RPMI7951 (cell line): ENCODE measurements at places on chromosomes 3 and 15. TPM values are rescaled to one million over a fixed set of nuclear protein-coding genes. Genes with fewer than 3 reads are reported as not detected.

Gene ST3GAL6
- 8.6 and 10.5 TPM in 2 replicates for total RNA-seq

DNA sequence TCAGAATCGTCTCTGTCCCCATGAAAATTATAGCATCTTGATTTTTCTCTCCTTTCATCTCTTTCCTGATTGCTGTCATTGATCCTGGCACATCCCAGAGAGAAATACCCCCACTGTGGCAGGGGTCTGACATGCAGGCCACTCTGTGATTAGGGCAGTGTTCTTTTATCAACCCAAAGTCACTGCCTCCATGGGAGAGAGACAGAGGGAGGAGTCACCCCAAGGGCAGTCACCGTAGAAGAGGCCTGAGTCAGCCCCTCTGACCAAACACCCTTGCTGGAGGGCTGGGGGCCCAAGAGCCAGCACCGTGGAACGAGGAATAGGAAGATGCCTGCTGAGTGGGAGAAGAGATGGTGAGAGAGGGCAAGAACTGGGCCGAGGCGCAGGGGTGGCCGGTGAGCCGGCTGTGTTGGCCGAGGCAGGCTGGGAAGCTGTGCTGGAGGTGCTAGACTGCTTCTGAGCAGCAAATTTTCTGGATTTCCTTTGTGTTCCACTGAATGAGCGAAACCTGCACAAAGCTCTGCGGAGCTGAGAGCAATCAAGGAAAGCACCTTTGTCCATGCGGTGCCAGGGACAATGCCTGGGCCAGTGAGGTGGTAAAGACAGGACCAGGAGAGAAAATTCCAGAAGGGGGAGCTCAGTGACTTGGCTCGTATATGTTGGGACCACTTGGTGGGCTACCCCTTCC lies 103.8 kb downstream of the ADCY5 start:
- DNase-seq: no peak

Gene NCEH1
- total RNA-seq: 21.8 and 24.8 TPM in 2 replicates

- peak; percentile 96 for DNase-seq
These were observed 20.5 kb downstream of the BOC start for GRCh38 chr3:113231827-113232253.

DNA sequence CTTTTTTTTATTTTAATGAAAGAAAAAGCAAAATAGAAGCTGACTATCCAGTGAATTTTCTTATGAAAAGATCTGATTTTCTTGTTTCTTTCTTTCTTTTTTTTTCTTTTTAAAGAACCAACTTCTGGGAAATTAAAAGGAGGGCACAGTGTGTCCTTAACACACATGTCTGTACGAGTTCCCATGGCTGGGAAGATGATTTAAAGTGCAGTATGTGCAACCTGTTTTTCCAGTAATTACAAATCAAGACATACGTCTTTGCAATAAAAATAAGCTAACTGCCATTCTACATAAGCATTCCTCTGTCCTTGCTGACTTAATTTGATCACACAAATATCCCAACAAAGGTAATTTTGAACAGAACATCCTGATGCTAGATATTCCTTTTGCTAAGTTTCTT lies 416.1 kb downstream of the ROBO1 start:
- no peak for DNase-seq

- no peak for DNase-seq
These were observed 115.2 kb downstream of the TMEM108 start for GRCh38 chr3:133153382-133153781.

DNA sequence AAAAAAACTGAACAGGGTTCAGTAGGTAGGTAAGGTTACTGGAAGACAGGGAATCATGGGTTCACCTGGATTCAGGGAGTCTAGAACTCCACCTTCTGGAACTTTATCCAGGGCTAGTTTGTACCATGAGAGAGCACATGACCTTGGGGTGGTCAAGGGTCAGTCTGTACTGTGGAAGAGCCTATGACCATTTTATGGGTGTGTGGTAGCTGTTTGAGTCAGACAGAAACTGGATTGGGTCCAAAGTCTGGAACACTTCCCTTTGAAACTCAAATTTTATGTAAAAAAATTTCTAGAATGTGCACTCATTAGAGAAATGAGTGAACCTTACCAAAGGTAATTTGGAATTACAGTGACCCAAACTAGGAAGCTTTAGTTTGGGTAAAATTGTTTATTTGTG lies 486.0 kb upstream of the AGTR1 start:
- DNase-seq: peak; percentile 32

GRCh38 chr15:58015565-58015964 lies 49.9 kb downstream of the ALDH1A2 start:
- no peak for DNase-seq

Gene ZNF385D
- total RNA-seq: not detected in 2 replicates

- DNase-seq: no peak
These were observed 17.2 kb downstream of the RAD18 start for GRCh38 chr3:8945890-8946600.

DNA sequence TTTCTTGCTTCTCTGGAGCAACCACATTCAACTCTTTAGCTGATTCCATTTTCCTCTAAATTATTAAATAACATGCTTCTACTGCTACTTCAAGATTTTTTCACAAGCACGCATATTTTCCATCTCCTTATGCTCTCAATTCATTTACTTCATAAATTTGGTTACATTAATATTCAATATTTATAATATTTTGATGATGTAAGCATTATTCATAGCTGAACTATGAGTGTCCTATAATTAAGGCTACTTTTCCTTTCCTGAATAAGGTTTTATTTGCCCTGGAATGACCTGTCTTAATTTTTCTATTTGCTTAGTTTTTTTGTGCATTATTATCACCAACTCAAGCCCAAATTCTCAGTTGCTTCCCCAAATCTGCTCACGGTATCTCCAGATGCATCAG lies 109.4 kb upstream of the ADPGK start:
- DNase-seq: no peak

Gene KLHDC8B
- 28.1 and 28.7 TPM in 2 replicates for total RNA-seq

DNA sequence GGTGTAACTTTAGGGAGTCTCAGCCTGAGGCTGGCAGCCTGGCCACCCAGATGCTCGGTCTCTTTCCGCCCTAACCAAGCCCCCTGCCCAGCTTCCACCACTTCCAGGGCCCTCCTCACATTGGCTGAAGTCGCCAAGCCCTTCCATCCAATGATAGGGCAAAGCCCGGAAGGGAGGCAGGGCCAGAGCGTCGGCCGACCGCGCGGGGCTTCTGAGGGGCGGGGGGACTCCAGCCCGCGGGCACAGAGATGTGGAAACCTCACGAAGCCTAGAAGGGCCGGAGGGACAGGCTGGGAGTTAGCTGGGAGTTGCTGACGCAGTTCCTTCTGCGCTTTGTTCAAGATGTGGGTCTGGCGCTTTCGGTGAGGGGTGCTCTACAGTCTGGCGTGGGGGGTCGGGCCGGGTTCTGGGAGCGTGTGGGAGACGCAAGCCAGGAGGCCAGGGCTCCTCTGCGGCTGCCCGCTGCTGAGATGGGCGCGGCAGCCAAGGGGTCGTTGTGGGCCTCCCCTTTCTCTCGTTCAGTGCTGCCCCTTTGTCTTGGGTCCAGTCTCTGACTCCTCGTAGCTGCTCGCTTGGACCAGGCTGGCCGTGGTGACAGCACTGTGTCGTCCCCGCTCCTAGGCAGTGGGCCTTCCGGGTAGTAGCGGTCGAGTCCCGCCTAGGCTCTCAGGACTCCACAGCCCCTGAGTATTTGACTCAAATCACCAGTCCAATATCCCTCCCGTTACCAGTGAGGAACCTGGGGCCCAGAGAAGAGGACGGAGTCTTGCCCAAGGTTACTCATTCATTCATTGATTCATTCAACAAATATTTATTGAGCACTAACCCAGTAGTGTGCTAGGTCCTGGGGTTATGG lies at the start of gene ZNF660:
TSS of gene ZNF660 (plus strand) at position 319 of the 856 bp plus-strand sequence. CDS start 9,230 bp downstream, outside the sequence.
- peak; percentile 71 for DNase-seq

Gene ALDH1A2
- 0.78 TPM in 1 of 2 replicates, not detected in the other for total RNA-seq

DNA sequence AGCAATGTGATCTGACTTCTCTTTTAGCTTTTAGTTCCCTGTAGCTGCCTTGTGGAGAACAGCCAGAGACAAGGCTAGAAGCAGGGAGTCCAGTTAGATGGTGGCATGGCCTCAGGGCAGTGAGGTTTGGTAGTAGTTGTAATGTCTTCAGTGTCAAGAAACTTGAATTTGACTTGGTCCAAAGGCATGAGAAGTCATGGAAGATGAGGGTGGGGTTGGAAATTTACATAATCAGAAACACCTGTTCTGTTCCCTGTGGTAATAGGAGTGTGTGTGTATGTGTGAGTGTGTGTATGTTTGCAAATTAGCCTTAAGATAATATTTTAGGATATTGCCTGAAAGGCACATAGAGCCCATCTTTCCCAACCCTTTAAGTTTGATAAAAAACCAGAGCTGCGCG lies 55.2 kb upstream of the GCNT3 start:
- DNase-seq: peak; percentile 11

- DNase-seq: peak; percentile 87
These were observed 29.5 kb downstream of the CLEC3B start for GRCh38 chr3:45055411-45056143.

- no peak for DNase-seq
These were observed 131.1 kb upstream of the PPP2R3A start for GRCh38 chr3:135834465-135834864.

- peak; percentile 51 for DNase-seq
These were observed 28.3 kb upstream of the MASP1 start for GRCh38 chr3:187319699-187320302.

DNA sequence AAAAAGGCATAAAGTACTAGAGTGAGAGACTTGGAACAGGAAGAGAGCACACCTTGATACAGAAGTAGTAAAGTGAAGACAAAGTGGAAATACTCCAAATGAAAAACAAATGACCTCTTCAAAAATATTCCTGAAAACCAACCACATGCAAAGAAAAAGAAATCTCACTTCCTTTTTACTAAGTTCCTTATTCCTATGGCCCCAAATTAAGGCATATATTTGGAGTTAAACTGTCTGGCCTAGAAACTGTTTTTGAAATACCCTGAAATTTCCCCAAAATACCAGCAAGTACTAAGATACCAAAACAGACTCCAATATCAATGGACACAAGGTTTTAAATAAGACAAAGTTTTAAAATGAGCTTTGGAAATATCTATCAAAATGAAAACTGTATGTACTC lies 58.2 kb downstream of the ZNF148 start:
- no peak for DNase-seq

Gene SERINC4
- total RNA-seq: not detected in 2 replicates

DNA sequence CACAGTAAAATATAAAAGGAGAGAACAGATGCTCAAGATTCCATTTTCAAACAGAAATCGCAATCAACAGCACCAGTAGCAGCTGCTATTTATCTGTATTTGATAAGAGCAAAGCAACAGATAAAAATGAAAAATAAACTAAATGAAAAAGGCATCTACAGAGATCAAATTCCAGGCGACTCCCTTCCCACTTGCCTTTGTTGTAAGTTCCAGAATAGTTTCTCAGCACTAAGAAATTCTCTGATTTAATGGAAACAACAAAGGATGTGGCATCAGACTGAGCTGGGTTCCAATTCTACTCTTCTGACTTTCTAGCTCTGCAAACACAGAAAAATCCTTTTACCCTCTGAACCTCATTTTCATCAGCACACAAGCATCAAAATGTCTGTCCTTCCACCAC lies 110.8 kb upstream of the MME start:
- no peak for DNase-seq

- no peak for DNase-seq
These were observed 238.6 kb downstream of the MEX3B start for GRCh38 chr15:81807186-81807585.

GRCh38 chr3:176119826-176120225 lies 1077.5 kb downstream of the TBL1XR1 start:
- no peak for DNase-seq

DNA sequence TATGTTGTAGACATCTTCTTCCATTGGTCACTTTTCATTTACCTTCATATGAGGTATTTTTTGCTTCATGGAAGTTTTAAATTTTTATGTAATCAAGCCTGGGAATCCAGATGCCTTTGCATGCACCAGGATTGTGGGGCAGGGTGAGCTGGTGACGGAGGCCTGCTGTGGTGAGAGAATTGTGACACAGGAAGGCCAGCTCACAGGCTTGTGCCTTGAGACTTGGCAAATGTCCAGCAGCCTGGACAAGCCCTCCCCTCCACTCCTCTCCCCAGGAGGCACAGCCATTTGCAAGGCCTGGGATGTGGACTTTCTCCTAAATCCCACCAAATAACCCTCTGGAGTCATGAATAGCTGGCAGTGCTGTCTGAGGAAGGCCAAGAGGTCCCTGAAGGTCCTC lies 67.4 kb downstream of the RHCG start:
- no peak for DNase-seq

DNA sequence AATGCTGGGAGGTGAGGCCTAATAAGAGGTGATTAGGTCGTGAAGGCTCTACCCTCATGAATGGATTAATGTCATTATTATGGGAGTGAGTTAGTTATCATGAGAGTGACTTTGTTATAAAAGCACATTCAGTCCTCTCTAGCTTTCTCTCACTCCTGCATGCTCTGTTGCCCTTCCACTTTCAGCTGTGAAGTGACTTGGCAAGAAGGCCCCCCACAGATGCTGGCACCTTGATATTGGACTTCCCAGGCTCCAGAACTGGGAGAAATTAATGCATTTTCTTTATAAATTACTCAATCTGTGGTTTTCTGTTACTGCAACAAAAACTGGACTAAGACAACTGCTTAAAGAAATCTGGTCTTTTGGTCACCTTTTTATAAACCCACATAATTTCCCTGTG lies 144.3 kb downstream of the FBN1 start:
- no peak for DNase-seq

DNA sequence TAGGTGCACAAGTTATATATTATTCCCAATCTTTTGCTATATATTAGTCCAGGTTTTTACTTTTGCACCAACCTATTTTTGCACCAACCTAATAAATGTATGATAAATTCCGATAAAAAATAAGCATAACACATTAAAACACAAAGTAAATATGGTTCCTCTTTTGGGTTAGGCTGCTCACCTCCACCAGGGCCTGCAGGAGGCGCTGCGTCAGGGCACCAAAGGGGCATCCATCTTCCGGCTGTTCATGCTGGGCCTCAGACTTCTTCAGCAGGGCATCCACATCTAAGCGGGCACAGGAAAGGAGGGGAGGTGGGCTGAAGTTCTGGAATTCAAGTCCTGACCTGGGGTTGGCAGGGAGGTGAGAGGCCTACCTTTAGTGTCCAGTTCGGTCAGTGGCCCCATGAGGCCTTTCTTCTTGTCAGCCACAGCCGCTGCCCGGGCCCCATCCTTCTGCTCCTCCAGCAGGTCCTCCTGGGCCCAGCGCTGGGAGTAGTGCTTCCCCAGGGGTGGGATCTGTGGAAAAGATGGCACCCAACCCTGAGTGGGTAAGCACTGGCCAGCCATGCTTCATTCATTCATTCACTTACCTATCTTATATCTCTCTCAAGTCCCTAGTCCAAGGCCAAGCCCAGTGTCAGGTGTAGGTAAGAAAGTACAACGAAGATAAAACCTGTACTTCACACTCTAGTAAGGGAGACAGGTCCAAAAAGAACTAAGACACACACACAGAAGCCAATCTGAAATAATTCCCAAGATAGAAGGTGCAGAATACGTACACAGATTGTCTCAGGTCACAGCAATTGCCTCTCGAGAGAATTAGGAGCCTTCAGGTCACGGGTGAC lies 5.2 kb downstream of the TADA3 start:
- DNase-seq: no peak

- DNase-seq: peak; percentile 30
These were observed 67.8 kb downstream of the ITGA11 start for GRCh38 chr15:68364028-68364659.
